ENCODE measurements at places on chromosomes 11 and 22.

GRCh38 chr22:39176143-39176713 lies 23.7 kb upstream of the CBX7 start:
- DNase-seq: no peak

GRCh38 chr11:41779401-41779960 lies 320.0 kb upstream of the LRRC4C start:
- DNase-seq: no peak

DNA sequence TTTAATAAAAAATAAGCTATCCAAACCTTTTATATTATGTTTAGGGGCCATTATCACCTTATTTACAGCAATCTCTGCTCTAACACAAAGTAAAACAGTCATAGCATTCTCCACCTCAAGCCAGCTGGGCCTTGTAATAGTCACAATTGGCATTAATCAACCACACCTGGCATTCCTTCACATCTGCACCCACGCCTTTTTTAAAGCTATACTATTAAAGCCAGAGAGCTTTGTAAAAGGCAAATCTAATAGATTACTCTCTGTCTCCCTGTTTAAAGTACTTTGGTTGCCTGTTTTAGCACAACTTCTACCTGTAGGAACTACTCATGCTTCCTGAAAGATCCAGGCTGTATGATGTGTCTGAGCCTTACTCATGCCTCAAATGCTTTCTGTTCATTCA lies 113.1 kb downstream of the CSNK2A3 start:
- DNase-seq: no peak

DNA sequence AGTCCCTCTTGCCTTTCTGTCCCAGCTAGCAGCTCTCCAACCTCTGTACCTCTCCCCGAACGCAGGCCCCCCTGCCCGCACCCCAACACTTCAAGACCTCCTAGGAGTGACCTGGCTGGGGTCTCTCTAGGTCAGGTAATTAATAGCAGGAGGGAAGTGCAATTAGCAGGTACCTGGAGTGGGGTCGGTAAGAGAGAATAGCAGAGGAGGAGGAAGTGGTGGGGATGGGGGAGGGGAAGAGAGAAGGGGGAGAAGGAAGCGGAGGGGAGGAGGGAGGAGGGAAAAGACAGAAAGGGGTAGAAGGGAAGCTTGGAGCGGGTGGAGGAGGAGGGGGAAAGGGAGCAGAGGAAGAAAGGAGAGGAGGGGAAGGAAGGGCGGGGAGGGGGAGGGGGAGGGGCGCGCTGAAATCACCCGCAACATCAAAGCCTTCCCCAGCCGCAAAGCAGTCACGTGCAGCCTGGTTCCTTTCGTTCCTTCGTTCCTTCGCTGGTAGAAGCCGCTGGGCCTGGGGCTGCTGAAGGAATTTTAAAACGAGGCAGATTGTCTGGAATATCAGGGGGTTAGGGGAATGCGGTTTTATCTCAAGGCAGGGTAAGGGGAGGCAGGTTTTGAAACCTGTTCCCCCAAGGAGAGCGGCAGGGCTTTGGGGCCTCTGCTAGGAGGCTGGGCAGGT lies 29.3 kb upstream of the TCF20 start:
- peak; percentile 82 for DNase-seq

- no peak for DNase-seq
These were observed 91.6 kb upstream of the OR9Q1 start for GRCh38 chr11:57932105-57932504.

GRCh38 chr11:19458231-19458630 lies 217.5 kb upstream of the E2F8 start:
- DNase-seq: no peak

DNA sequence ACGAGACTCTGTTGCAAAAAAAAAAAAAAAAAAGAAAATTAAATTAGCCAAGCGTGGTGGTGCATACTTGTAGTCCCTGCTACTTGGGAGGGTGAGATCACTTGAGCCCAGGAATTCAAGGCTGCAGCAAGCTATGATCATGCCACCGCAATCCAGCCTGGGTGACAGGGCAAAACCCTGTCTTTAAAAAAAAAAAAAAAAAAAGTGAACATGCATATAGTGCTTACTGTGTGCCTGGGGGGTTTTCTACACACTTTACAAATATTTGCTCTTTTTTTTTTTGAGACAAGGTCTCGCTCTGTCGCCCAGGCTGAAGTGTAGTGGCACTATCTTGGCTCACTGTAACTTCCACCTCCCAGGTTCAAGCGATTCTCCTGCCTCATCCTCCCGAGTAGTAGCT lies 12.9 kb downstream of the TPST2 start:
- DNase-seq: no peak

DNA sequence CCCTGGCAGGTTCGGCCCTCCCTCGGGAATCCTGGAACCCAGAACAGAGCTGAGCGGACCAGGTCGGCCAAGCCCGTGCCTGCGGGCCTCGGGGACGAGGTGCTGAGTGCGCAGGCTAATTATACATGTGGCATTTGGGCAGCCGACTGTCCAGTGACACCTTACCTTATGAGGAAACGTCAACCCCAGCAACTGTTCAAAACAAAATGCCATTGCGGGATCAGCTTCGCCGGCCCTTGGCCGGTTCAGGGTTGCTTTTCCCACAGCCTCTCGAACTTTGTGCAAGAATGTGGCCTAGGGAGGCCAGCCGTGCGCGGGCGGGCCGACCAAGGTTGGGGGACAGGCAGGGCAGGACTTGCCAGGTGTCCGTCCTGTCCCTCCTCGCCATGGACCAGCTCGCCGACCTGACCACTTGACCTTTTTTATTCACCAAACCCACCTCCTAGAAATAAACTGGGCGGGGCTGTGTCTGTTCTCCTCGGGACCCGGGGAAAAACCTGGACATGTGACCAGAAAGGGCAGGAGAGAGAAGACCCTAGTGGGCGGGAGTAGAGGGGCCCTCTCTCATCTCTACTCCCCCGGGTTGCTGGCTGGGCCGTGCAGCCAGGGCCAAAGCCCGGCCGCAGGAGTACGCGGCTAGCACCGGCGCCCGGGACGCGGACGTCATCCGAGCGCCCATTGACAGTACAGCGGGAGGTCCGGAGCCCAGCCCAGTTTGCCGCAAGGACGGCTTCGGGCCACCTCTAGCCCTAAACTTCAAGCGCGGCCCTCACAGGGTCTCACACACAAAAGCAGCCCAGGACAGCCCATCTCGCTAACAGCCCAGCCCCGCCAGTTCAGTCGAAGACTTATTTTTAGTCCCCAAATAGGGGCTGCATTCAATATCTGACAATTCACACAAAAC lies 134.3 kb upstream of the C11orf58 start:
- no peak for DNase-seq

GRCh38 chr11:112440518-112440917 lies 179.9 kb upstream of the PLET1 start:
- no peak for DNase-seq

DNA sequence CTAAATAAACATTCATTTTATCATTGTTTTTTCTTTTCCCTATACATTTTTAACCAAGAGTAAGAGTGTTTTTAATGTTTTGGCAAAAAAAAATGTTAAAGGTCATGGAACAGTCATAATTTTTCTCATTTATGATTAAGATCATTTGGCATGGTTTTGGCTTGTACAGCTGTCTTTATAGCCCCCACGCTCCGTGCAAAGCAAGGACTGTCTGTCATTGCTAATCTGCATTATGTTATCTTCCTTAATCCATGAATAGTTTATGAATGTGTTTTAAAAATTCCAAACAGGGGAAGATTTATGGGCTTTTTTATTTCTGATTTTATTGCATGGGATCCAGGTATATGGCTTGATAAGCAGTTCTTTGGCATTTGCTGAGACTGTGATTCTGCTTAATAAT lies 28.1 kb downstream of the PGM2L1 start:
- DNase-seq: no peak

DNA sequence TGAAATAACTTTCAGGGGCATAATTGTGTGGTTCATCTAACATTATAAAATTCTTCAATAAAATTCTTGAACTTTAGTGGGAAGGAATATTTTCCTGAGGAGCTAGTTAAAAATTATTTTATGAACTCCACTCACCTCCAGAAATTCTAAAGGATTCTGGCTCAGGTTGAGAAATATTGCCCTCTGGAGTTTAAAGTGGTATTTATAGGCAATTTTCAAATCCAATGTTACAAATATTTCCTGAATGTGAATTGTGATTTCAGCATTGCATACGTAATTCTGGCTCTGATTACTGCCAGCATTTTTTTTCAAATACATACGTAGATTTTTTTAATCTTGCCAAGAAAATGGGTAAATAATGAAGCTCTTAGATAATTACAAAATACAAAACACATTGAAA lies 598.2 kb upstream of the ANO3 start:
- no peak for DNase-seq

- peak; percentile 42 for DNase-seq
These were observed 450 bp downstream of the CBX6 start for GRCh38 chr22:38871360-38872171.

DNA sequence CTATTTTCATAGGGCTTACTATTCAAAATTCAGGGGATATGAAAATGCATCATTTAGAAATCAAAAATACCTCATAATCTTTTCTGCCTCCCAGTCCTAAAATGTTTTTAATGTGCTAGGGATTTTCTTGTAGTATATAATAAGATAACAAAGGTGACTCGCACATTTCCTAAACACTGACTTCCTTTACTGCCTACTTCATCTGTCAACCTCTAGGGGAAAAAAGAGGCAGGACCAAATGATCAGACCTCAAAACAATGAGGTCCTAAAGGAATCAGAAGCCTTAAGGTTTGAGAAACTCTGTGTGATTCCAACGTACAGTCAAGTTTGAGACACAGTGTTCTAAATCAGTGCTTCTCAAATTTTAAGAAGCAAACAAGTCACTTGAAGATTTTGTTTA lies 56.1 kb upstream of the POU2AF2 start:
- DNase-seq: no peak

DNA sequence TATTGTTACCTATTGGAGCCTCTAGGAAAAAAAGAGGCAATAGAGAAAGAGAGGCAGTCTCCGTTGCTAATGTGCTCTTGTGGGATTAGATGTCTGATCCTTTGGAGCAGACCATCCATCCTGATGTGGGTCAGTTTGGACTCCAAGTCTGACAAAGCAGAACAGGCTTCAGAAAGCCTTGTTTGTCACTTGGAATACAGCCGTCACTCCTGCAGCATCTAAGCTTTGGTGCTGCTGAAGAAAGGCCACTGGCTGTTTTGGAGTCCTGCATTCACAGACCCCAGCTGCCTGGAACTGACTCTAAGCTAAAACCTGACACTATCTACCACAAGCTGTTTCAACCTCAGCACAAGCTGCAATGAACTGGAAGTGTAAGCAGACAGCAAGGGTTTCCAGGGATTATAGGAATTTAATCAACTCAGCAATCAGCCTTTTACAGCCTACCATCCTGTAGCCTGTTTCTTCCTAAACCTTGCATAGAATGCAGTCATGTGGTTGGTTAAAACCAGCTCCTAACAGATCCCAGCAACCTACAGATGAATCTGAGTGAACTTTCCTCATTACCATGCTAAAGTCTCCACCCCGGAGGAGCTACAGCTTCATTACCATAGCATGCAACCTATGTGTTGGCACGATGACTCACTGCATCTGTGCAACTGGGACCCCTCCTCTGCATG lies 3.7 kb upstream of the PLAAT4 start:
- no peak for DNase-seq

DNA sequence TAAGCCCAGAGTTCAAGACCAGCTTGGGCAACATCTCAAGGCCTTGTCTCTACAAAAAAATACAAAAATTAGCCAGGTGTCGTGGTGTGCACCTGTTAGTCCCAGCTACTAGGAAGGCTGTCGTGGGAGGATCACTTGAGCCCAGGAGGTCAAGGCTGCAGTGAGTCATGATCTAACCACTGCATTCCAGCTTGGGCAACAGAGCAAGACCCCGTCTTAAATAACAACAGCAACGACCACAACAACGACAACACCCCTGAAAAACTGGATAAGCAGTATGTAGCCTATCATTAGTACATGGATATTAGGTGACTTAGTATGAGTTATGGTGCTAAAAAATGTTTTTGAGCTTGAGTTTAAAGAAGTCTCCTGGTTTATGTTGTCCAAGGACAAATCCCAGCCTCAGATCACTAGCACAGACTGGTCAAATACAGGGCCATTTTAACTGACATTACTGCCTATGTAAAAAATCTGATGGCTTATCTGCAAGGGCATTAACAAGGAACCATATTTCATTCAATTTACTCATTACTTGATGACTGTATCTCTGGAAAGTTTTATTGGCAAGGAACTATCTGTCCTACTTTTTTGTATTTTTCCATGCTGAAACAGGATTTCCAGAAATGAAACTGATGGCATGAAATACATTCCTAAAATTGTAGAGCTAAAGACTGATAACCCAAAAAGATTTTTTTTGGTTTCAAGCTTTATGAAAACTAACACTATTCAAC lies 23.4 kb downstream of the C2CD3 start:
- no peak for DNase-seq

DNA sequence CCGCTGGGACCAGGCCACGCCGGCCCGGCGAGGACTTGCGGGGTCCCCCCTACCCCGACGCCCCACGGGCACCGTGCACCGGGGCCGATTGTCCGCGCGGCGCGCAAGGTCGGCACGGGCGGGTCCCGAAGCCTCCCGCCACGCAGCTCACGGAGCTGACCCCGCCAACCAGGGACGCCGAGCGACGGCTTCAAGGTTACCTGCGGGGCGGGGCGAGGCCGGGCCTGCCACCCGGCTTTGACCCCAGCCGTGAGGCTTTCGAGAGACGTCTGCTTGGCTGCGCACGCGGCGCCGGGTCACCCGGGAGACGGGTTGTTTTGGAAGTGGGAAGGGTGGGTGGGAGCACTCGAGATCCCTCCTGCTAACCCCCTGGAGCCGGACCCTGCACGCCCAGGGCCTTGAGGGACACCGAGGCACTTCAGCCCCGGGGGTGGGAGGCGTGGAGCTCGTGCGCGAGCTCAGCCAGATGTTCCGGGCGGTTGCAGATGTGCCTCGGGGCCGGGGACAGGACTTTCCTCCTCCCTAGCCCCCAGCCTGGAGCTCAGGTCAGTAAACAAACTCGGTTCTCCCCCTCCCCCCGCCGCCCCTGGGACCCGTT lies 3.2 kb upstream of the WNT11 start:
- DNase-seq: peak; percentile 43
